ENCODE measurements at places on chromosomes 5 and 9.
A peak's percentile ranks its signal among the peaks of the same experiment; 100 is the strongest.

- DNase-seq = no peak
Measured at GRCh38 chr9:81619353-81620001, 69.9 kb downstream of the TLE1 start.

GRCh38 chr5:147332658-147333057, 97.8 kb downstream of the STK32A start:
- no peak for DNase-seq

GRCh38 chr9:96027251-96028131, 152.0 kb downstream of the ERCC6L2 start:
- DNase-seq = no peak

- no peak for DNase-seq
Measured at GRCh38 chr5:80487444-80487828, 464 bp upstream of the FAM151B start.

DNA sequence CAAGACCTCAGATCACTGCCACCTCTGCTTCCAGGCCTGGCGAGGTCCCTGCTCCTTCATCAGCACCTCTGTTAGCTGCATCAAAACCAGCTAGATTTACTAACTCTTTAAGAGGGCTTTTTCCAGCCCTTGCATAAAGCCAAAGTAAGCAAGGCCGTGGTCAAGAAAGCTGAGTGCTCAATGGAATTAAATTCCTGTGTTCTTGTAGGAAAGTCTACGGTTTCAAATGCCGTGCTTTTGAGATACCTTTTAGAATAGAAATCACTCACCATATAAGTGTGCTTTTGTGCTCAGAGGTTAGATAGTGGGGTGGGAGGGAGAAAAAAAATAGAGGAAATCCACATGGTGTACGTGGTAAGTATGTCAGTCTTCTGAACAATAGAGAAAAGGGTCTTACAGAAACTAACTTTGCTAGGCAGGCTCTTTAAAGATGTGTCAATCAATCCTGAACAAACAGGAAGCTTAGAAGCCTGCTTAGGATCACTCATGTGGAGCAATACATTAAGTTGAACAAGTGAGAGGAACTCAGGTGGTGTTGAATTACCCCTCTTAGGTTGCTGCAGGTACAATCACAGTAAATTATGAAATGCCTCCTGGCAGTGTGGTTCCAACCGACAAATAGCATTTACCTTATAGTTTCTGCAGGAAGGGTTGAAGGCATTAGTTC, 79.7 kb downstream of the SEMA6A start:
- no peak for DNase-seq

- no peak for DNase-seq
Measured at GRCh38 chr9:84953797-84954705, 284.5 kb downstream of the NTRK2 start.

GRCh38 chr5:33614039-33614438, 173.3 kb downstream of the TARS1 start:
- no peak for DNase-seq

DNA sequence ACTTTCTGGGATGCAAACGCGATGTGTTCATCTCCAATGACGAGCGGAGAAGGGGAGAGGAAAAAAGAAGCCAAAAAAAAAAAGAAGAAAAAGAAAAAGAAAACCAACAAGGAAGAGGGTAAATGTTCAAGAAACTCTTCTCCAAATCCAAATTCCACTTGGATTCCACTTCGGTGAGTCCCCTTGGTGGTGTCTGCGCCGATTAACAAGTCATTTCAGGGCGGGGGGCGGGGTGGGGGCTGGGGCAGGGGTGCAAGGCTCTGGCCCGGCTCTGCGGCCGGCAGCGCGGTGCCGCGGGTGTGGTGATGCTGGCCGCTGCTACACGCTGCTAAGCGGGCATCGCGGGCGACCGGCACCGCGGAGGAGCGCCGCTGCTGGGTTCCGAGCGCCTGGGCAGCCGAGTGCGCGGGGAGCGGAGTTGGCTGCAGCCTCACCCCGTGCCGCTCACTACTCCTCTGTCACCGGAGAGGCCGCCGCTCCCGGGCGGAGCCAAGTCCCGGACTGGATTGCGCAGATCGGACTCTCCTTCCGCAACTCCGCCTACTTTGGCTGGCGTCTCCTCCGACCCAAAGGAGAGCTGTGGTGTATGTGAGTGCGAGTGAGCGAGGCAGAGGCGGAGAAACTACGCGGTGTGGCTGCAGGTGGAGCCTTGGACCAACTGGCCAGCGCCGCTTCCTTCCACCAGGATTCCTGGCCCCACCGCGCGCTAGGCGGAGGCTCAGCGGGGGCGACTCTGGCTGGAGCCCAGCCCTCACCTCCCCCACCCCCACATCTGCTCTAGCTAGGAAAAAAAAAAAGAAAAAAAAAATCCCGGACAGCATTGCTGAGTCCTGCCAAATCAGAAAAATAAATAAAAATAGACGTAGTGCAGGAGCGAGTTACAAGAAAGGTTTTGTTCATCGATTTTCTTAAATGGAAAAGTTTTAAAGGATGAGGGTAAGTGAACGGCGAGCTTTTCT, at the start of gene SEMA6A:
Gene SEMA6A (minus strand): TSS at position 457 of the 959 bp plus-strand sequence. CDS start 69,879 bp downstream, outside the sequence.
- DNase-seq = peak; percentile 21

- DNase-seq = no peak
Measured at GRCh38 chr5:72654231-72654630, 147.0 kb upstream of the ZNF366 start.

DNA sequence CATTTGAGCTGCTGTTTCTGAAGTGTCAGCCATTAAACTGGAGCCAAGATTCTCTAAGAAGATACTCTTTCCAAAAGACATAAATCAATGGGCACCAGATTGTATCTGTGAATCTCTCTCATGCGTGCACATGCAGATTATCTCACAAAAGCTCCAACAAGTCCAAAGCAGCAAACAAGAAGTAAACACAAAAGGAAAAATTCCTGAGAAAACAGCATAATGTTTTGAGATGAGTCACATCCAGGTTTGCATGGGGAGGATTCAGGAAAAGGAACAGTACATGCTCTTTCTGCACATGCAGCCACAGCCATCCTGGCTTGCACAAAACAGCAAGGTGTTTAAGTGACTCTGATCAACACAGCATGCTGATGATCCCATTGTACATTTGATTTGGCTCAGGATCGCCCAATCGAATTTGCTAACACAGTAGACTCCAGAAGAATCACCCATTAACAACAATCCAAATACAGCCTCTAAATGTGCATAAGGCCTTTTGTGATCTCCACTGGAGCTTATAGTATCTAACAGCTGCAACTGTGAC, 143.1 kb downstream of the ELAVL2 start:
- no peak for DNase-seq

GRCh38 chr5:143230676-143230996, 172.8 kb downstream of the NR3C1 start:
- DNase-seq = no peak

DNA sequence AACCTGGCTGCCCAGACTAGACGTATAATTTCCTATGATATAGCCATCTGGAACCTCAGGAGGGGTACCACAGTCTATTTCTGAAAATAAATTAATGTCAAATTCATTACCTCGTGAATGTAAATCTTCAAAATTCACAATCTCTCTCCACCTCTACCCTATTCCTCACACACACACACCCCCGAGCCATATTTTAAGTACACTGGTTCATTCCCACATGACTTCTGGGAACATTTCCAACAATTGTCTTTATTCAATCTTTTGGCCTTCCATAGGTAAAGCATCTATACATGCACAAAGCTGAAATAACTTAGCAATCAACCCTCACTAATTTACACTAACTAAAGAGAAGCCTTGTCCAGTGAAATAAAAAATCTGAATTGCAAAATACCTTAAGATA, 32.7 kb downstream of the SUSD1 start:
- DNase-seq = no peak

GRCh38 chr9:72551306-72551705, 29.9 kb downstream of the TMC1 start:
- no peak for DNase-seq

DNA sequence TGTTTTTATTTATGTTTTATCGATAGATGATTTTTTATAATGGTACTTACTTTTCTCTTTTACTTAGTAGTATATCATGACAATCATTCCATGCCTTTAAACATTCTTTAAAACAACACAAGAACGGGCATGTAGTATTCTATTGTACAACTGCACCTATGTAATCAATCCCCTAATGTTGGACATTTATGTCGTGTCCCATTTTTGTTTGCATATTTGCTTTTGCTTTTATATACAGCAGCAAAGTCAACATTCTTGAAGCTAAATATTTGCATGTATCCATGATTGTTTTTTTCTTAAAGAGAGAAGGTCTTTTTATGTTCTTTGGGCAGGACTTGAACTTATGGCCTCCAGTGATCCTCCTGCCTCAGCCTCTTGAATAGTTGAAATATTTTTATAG, 527.0 kb upstream of the CLINT1 start:
- no peak for DNase-seq

GRCh38 chr9:26502311-26502710, 390.3 kb downstream of the CAAP1 start:
- DNase-seq = no peak

DNA sequence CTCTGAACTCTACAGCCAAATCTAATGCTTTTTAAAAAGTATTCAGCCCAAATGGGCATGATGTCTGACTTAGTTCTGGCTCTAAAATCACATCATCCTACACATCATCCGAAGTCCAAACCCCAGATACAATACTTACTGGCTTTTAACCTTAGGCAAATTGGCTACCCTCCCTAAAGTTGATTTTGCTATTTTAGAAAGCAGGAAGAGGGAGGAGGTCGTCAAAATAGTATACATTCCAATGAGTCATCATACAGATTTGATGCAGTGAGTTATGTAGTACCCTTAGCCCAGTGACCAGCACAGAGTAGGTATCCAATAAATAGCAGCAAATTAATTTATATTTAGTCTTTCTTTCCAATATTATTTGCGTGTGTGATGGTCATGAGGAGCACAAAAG, 582.0 kb upstream of the TUSC1 start:
- DNase-seq = no peak

- DNase-seq = no peak
Measured at GRCh38 chr5:89878140-89879132, 531.1 kb downstream of the CETN3 start.

GRCh38 chr5:5560016-5560415, 137.5 kb downstream of the ICE1 start:
- DNase-seq = no peak

Data from esophagus squamous epithelium (tissue), 5 donors.